Esophagus mucosa (tissue), 1 donor: ENCODE measurements at places on chromosomes 6 and 20.

DNA sequence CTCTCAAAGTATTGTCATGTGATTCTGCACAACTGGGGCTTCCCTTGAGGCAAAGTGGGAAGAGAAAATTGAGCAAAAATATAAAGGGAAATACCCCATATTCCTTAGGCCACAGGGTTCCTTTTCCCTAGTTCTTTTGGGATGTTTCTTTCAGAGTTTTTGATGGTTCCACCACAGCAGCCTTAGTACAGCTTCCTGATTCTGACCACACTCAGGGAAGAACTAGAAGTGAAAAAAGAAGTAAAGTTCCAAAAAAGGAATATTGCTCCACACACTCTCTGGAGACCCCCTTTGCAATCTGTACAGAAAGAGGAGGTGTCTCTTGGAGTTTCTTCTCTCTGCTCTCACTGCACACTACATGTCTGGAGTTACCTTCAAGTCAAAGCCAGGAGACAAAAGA, 27.9 kb upstream of the HLA-DQA2 start:
- no peak for ATAC-seq

GRCh38 chr20:46213946-46214823, 94.1 kb downstream of the CDH22 start:
- ATAC-seq = peak; percentile 73

DNA sequence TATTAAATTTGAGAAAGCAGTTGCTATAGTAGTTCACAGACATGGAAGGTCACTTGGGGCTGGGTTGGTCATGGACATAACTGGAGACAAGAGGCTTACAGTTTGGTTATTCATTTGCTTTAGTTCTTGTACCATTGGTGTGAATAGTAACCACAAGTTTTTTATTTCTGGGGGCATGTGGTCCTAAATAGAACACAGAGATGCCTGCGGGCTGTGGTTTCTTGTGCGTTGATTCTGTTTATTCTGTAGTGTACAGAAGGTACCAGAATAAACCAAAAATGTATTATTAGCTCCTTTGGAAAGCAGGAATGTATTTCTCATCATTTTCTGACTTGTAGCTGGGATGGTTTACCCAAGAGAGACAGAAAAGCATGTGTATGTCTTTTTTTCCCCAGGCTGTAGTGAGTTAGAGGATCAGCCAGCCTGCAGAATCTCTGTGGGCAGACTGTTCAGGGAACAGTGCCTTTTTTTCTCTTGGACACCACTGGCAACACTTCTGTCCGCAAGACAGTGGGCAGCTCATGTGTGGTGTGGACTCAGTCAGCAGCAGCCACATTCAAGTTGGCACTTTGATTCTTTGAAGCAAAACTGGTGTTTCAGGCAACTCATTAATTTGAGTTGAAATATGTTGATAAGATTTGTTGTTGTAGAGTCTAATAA, 122.1 kb downstream of the LRRC1 start:
- ATAC-seq = no peak

DNA sequence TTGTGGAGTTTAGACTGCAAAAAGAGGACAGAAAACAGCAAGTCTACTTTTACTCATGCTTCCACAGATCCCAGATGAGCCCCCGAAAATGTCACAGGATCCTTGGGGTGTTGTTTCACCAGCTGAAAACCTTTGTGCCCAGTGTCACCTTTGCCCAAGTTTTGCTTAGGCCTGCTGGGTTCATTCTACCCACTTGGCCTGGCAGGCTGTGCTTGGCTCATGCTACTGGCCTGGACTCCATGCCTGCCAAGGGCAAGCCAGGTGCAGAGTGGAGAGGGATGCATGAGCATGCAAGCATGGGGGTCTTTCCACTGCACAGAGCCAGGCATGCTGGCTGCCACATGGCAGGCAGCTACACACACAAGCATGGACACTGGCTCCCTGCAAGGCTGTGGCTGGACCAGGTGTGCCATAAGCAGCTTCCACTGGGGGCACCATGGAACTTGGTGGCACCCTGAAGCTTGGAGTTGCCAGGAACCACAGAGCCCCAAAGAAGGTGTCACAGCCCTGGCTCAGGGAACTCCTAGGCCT, 1082.0 kb downstream of the KHDRBS2 start:
- ATAC-seq = no peak

- ATAC-seq = no peak
These were observed 8.6 kb downstream of the MAN1A1 start for GRCh38 chr6:119340796-119341487.

- no peak for ATAC-seq
These were observed 138.9 kb downstream of the TBX18 start for GRCh38 chr6:84625506-84625905.

- ATAC-seq = peak; percentile 97
These were observed 105.9 kb upstream of the ID4 start for GRCh38 chr6:19731282-19731681.

GRCh38 chr20:15079594-15080340, 742.4 kb upstream of the FLRT3 start:
- no peak for ATAC-seq

DNA sequence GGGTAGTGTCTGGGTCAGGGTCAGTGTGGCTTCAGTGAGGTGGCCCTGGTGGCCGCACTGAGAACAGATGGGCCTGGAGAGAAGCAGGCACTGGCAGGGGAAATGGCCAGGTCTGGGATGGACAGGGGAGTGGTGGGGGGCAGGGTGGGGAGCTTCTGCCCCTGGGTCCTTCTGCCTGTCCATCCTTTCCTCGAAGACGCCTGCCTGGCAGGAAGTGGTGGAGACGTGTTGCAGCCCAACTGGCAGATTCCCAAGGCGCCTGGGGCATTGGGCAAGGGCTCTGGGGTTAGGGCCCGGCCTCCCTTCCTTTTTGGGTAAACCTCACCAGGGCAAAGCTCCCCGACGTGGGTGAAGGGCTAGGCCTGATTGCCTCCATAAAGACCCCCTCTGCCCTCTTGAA, 10.4 kb downstream of the SRC start:
- no peak for ATAC-seq

GRCh38 chr6:26187981-26188635, 100.9 kb downstream of the HFE start:
- ATAC-seq = no peak

DNA sequence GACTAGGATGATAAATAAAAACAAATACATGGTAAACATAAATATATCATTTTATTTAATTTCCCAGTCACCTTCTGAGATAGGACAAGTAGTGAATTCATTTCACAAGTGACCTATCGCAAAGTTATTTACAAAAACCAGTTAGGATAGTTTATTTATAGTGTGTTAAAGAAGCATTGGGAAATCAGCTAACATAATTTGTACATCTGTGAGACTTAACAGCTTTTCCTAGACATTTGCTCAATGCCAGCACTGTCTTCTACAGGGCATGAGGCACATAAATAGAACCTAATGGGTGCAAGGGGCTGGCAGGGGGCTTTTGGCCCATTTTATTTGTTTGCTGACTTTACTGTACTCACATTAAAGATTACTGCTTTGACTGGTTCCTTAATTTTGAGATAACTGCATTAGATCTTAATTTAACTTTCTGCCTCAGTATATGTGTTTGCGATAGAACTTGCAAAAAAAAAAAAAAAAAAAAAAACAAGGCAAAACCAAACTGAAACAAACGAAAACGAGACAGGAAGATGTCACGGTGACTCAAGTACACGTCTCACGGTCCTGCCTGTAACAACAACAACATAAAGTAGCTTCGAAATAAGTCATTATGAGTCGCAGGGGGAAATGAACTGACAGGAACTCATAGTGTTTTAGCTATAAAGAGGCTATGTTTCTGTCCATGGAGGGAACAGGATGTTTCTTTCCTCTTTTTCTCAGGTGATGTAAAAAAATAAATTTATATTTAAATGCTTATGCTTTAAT, 133.7 kb upstream of the GMDS start:
- ATAC-seq = no peak

- no peak for ATAC-seq
These were observed 650.4 kb downstream of the RFPL4B start for GRCh38 chr6:112997421-112998085.

DNA sequence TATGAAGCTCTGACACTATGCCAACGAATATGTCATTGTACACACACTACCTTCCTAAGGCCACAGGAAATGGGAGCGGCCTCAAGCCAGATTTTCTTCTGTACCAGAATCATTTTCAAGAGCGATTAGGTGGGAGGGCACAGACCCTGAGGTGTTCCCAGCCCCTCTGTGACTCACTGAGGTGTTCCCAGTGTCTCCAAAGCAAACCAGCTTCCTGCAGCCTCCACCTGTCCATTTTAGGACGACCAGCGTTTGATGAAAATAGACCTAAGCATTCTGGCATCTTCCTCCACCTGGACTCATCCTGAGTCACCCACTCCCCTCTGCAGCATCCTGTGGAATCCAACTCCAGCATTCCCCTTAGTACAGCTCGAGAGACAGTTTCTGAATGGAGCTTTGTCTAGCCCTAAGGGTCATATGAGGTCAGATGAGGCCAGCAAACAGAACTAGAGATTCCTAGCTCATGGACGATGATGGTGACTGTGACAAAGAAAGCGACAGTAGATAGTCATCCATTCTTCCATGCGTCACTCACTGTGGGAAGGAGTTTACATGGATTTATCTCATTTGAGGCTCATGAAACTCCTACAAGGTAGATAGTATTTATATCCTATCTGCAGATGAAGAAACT, 203.4 kb downstream of the PTPRT start:
- ATAC-seq = no peak

GRCh38 chr20:23106271-23106851, 20.2 kb upstream of the CD93 start:
- ATAC-seq = peak; percentile 11

GRCh38 chr6:28737750-28738395, 185.9 kb downstream of the TRIM27 start:
- ATAC-seq = no peak

- no peak for ATAC-seq
These were observed 6.3 kb downstream of the ADGRG6 start for GRCh38 chr6:142307963-142308748.
